ENCODE measurements at places on chromosomes 3 and 15.

- DNase-seq, result no peak
Measured at GRCh38 chr3:158226429-158226828, 116.5 kb downstream of the RSRC1 start.

- DNase-seq, result no peak
Measured at GRCh38 chr15:24954783-24955530, at the start of the genes SNRPN and SNURF. Gene SNRPN, plus strand, starts transcription at chr15:24954987. Its CDS starts 19,467 bp downstream, at chr15:24974454. Gene SNURF, plus strand, starts transcription at chr15:24954987. Its CDS starts 62 bp downstream, at chr15:24955049.

DNA sequence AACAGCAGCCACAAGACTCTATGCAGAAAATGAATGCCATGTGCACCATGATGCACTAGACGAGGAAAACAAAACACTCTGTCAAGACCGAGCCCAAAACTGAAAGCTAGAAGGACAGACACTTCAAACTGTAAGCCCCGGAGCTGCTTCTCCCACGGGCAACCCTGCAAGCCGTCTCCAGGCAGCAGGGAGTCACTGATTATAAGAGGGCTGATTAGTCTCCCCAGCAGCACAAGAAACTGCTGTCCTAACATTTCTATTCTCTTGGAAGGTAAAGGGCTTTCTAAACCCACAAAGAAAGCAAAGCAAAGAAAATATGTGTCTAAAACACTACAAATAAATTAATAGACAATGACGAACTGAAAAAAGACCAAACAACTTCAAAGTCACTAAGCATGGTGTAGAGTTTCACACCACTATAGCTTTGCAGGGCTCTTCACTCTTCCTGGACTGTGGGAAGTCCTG is 15.5 kb downstream of the TBC1D2B start:
- DNase-seq, result no peak

GRCh38 chr15:63188247-63188925 is 1.0 kb upstream of the RAB8B start:
- no peak for DNase-seq

DNA sequence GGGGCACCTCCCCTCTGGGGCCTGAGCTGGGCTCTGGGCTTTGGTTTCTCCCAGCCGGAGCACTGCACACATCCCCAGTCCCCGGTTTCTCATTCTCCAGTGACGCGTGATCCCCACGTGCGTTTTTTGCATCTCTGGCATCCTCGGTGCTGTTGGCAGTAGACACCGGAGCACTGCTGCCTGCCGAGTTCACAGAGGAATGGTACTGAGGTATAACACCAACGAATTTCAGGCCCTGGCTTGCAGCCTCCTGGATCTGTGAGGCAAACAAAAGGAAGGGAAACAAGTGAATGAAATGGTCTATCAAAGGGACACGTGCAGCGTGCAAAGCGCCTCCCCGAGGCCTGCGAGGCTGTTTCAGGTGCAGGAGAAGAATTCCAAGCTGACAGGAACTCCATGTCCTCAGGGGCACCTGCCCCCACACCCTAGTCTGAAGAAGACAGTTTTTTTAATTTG is 112.9 kb downstream of the OXNAD1 start:
- DNase-seq, result no peak

DNA sequence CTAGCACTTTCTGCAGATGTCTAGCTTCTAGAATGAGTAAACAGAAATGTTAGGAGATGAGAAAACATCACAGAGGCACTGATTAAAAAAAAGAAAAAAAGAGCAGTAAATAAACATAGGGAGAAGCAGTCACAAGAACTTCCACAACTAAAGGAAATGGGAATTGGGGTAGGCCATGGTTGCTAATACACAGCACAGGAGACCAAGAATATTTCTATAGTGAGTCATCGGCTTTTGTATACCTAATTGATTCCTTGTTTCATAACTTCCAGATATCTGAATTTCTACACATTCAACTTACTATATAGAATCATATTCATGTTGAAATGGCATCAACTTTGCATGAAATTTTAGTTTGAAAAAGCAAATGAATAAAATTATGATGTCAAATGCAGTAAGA is 47.3 kb upstream of the TCF12 start:
- DNase-seq, result no peak

GRCh38 chr3:194294895-194295214 is 56.3 kb downstream of the CPN2 start:
- DNase-seq, result no peak

DNA sequence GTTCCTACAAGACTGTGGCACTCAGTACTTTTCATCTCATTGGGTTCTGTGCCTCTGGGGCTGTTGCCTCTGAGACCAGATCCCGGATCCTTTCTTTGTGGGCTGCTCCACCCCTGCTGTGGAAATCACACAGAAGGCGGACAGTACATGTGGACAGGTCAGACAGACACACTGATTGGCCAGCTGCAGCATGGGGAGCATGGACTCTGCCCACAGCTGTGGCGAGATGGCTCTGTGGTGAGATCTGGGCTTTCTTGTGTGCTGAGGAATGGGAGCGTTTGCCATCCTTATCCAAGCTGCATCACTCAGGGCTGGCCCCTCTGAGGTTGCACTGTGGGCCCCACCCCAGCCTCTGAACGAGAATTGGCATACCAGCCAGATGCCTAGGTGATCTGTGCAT is 147.0 kb downstream of the APBA2 start:
- DNase-seq, result no peak

DNA sequence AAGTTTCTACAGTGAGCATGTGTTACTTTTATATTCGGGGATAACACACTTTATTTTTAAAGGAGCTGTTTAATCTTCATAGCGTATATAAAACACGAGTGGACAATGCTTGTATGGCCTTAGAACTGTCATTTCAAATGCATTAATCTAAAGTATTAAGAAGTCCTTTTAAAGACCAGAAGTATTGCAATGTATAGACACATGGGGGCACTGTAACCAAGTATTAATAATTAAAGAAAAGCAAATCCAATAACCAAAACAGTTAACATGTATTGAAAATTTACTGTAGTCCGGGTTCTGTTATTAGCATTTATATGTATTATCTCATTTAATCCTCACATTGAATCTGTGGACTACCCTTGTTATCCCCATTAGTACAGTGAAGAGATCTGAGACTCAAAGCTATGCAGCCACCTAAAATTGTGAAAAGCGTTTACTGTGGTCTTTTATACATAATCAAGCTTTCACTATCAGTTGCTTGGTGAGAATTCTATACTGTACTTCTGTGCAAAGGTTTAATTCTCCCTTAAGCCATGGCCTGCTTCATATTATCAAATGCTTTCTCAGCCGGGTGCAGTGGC is 10.1 kb downstream of the ARL14 start:
- no peak for DNase-seq

- DNase-seq, result no peak
Measured at GRCh38 chr3:126797563-126797962, 93.5 kb downstream of the CHCHD6 start.

DNA sequence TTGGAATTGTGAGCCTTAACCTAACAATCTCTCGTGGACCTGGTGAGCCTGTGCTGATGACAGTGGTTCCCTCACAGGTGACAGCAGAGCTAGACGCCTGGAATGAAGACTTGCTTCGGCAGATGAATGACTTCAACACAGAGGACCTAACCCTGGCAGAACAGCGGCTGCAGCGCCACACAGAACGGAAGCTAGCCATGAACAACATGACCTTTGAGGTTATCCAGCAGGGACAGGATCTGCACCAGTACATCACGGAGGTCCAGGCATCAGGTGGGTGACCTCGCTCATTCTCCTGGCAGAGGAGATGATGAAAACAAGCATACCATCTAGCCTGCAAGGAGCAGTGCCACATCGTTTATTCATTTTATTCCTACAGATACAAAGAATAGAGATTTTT is 316.9 kb upstream of the UMPS start:
- no peak for DNase-seq

DNA sequence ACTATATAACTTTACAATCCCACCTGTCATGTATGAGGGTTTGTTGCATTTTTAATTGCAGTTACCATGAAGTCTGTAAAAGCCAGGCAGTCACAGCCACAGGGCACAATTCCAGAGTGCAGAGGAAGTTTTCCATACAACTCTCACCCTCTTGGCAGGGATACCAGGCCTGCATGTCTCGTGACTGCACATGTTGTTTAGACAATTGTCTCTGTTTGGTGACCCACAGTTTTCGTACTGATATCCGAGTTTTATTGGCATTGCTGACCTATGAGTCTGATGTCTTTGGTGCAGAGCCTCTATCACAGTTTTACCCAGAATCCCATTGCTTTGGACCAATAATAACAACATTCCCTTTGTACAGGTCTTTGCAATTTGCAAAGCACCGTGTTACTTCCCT is 24.9 kb upstream of the MYZAP start:
- DNase-seq, result no peak

DNA sequence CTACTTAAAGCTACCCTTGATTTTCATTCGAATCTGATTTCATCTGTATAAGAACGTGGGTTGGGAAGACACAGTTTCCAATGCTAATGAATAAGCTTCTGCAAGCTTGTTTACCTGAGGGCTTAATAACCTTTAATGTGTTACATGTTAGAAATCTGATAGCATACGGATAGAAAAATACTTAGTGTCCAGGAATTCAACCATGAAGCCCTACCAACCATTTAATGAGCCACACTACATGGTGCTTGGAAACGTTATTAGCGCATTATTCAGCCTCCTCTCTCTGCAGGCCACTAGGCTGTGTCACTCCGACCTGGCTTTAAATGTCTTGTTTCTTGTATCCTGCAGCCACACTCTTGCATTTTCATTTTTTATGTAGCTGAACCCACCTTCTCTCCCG is 1.6 kb downstream of the FAM81A start:
- DNase-seq, result no peak

DNA sequence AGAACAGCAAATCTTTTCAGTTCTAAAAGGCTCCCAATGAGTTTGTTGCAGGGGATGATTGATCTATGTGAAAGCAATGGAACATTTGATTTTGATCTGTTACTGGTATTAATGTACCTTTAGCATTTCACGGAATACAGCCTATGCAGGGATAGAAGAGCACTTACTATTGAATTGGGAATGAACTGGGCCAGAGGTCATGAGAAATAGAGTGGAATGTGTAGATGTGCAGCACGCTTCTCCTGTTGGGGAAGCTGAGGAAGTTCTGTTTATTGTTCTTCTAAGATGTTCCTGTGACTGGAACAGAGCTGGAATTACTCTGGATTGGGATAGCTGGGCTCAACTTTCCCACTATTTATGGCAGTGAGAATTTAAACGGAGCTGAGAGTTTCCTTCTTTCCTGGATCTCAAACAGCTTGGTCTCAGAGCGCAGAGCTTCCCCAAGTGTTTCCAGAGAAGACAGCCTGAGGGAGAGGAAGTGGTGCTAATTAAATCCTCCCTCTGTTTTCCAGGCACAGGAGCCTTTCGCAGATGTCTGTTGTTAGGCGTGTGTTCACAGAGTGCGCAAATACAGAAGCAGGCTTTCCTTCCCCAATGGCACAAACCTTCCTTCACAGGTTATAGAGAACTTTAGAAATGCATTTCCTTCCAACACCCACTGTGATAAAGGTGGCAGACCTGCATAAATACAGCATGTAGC is 32.5 kb downstream of the TPRG1 start:
- no peak for DNase-seq

- no peak for DNase-seq
Measured at GRCh38 chr3:66789580-66790237, 208.4 kb upstream of the KBTBD8 start.

- no peak for DNase-seq
Measured at GRCh38 chr3:110933821-110934426, 137.7 kb upstream of the NECTIN3 start.

DNA sequence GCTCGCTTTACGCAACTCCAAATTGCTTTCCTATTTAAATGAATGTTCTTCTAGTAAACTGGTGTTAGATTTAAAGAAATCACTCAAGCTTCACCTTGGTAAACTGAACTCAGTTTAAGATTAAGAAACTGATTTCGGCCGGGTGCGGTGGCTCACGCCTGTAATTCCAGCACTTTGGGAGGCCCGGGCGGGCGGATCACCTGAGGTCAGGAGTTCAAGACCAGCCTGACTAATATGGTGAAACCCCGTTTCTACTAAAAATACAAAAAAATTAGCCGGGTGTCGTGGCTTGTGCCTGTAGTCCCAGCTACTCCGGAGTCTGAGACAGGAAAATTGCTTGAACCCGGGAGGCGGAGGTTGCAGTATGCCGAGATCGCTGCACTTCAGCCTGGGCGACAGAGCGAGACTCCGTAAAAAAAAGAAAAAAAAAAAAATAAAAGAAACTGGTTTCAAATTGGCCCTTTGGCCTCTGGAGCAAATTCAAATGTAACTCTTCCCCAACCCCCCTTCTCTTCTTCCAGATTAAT is 1.7 kb downstream of the SKIL start:
- no peak for DNase-seq

- no peak for DNase-seq
Measured at GRCh38 chr15:48604567-48604966, 40.9 kb downstream of the FBN1 start.

DNA sequence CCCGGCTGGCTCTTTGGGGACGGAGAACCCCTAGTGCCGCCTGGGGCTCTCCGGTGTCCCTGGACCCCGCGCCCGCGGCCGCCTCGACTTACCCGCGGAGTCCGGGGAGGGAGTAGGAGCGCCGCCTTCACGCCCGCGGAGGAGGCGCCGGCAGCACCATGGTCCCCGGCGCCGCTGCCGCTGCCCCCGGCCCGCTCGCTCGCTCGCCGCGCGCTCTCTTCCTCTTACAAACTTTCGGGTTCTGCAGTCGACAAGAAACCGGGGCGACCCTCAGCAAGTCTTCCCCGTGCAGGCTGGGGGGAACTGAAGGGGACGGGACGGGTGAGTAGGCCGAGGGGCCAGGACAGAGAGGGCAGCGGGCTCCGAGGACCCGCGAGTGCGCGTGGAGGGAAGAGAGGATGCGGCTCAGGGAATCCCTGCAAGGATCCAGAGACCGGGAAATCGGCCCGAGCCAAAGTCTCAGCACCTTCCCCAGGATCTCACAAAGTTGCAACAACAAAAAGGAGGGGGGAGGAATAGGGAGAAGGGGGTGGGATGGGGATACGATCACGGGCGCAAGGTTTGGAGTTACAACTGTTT is 2.0 kb downstream of the FOXP1 start:
- DNase-seq, result no peak

DNA sequence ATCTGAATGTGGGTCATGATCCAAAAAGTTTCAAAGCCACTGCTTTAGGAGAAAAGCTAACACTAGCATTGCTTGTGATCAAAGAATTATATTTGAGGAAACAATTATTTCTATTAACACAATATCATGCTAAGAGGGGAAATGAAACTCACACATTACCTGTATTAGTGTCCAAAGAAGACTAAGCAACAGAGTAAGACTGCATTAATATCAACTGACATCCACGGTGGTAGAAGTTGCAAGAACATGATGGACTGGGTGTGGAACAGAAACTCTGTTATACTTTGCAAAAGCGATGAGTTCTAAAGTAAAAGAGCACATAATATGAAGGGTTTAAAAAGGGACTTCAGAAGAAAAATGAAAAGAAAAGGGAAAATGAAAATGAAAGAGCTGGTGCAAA is 648.3 kb upstream of the NECTIN3 start:
- no peak for DNase-seq

GRCh38 chr3:127690106-127690505 is 17.4 kb downstream of the ABTB1 start:
- DNase-seq, result no peak

- DNase-seq, result no peak
Measured at GRCh38 chr3:52399593-52399992, 45.3 kb downstream of the SEMA3G start.

- DNase-seq, result no peak
Measured at GRCh38 chr3:106327696-106328025, 458.8 kb upstream of the CBLB start.

- DNase-seq, result no peak
Measured at GRCh38 chr3:151015767-151016477, 43.4 kb upstream of the CLRN1 start.

GRCh38 chr15:83205725-83206324 is 1.8 kb downstream of the HDGFL3 start:
- DNase-seq, result no peak

Data from bone marrow (tissue), 2 donors.